ENCODE measurements at places on chromosomes 7 and 10. TPM values are rescaled to one million over a fixed set of nuclear protein-coding genes. Genes with fewer than 3 reads are reported as not detected.

Gene PRR15
- not detected for total RNA-seq

Gene TMEM196
- 12.9 TPM for total RNA-seq

Gene TET1
- 41.6 TPM for total RNA-seq

Gene MYOZ1
- total RNA-seq: 0.18 TPM

Gene OR2A5
- total RNA-seq: not detected

Gene CALCR
- total RNA-seq: 0.45 TPM

All from cerebellum (tissue), 4 donors.